ENCODE measurements at places on chromosomes 12 and 14.

DNA sequence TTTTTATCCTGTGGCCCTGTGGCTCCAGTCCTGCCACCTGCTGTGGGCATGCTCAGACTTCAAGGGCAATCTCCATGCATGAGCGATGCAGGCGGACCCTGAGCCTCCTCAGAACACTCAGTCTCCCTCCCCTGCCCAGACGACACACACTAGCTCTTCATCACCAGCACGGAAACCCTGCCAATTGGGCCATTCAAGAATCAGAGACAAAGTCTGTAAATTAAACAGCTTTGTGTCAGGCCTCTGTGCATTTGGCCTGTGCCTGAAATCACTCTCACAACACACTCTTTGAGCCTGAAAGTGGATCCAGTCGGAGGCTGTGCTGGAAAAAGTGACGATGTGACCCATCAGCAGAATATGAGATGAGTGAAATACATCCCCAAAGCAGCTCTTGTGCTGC, 12.5 kb downstream of the POU6F1 start:
- no peak for DNase-seq

GRCh38 chr14:31205681-31206535, 1.7 kb downstream of the HECTD1 start:
- DNase-seq = no peak

- DNase-seq = no peak
Measured at GRCh38 chr14:89842837-89843236, 111.7 kb downstream of the EFCAB11 start.

DNA sequence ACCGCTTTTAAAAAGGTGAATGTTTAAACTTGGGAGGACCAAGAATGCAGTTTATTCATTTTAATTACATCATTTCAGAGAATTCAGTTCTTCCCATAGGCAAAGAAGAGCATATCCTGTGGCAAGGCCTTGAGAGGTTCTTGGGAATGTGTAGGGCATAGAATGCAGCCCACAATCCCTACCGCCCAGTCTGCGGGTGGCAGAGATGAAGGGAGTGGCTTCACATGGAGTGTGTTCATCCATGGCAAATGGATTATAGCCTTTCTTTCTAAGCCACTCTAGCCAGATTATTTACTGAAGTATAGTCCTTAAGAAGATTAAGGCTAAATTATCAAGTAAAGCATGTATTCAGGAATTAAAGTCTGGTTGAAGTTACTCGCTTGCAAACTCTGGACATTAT, 97.4 kb downstream of the TSPAN8 start:
- DNase-seq = no peak

GRCh38 chr14:92109490-92109889, 3.1 kb upstream of the ATXN3 start:
- DNase-seq = no peak

GRCh38 chr12:112705037-112705632, 86.4 kb upstream of the RPH3A start:
- DNase-seq = no peak

Measured in stimulated activated CD8-positive, alpha-beta memory T cell treated with anti-CD3 and anti-CD28 coated beads, Interleukin-2, amount 100 ng/mL, for 1 hour (primary cell).